ENCODE measurements at places on chromosomes 12 and 14.
A peak's percentile ranks its signal among the peaks of the same experiment; 100 is the strongest.

GRCh38 chr14:53695692-53696214 lies 260.9 kb downstream of the BMP4 start:
- DNase-seq: no peak

- peak; percentile 35 for DNase-seq
Observed at GRCh38 chr14:99698642-99699041, 14.5 kb downstream of the CYP46A1 start.

DNA sequence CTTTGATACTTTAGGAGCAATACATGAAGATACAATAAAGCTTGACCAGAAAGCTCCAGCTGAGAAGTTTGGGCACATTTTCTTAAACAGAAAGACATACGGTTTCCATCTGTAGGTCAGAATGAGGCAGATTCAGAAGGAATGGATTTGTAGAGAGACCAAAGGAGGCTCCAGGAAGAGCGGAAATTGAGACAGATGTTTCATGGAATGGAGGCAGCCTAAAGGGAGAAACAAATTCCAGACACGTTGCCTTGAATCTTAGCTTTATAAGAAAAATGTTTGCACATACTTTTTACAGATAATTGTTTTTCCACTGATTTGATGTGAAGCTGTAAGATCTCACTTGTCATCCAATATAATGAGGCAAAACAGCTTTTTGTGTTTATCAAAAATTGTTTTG lies 24.8 kb downstream of the EPYC start:
- peak; percentile 53 for DNase-seq

DNA sequence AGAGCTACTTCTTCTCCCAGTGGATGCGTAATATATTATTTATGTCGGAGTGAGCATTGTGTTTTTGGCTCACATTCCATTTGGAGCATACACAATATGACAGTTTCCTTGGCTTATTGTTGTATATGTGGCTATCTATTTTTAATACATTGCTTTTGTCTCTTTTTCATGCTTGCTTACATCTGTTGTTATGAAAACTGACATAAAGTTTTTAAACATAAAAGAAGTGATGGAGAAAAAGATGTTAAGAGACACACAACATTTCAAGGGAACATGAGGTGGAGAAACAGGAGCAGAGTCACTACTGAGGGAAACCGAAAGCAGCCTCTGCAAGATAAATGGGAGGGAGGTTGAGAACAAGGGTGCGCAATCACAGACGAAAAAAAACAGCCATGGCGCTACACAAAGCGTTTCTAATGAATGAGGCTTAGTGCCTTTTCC lies 228.4 kb upstream of the NPAS3 start:
- DNase-seq: peak; percentile 25

- no peak for DNase-seq
Observed at GRCh38 chr12:77788231-77789168, 42.2 kb upstream of the NAV3 start.

- DNase-seq: no peak
Observed at GRCh38 chr14:83707056-83707455, 1822.9 kb upstream of the FLRT2 start.

- DNase-seq: peak; percentile 66
Observed at GRCh38 chr14:91636604-91637003, 95.3 kb downstream of the CATSPERB start.

GRCh38 chr12:131893605-131894312 lies 663 bp upstream of the ULK1 start:
- no peak for DNase-seq

GRCh38 chr12:1878214-1878613 lies 40.2 kb downstream of the CACNA2D4 start:
- DNase-seq: no peak

- no peak for DNase-seq
Observed at GRCh38 chr12:5051913-5052312, 8.2 kb downstream of the KCNA5 start.

DNA sequence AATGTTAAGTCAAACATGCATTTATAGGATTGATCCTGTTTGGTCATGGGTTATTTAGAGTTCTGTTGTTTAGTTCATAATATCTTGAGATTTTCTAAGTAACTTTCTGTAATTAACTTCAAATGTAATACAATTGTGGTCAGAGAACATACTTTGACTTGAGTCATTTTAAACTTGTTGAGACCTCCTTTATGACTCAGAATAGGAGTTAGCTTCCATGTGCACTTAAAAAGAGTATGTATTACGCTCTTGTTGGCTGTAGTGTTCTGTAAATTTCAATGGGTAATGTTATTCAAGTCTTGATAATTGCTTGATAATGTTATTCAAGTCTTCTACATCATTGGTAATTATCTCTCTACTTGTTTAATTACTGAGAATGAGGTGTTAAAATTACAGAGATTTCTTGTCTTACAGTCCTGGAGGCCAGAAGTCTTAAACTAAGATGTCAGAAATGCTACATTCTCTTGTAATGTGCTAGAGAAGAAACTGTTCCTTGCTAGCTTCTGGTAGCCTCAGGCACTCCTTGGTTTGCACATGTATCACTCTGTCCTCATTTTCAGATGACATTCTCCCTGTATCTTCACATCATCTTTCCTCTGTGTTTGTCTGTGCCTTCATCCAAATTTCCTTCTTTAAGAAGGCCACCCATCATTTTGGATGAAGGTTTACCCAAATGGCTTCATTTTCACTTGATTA lies 197.3 kb downstream of the TMTC3 start:
- peak; percentile 92 for DNase-seq

GRCh38 chr12:13181375-13182070 lies 15.0 kb upstream of the EMP1 start:
- no peak for DNase-seq

- DNase-seq: no peak
Observed at GRCh38 chr12:41739066-41739465, 405.6 kb downstream of the GXYLT1 start.

GRCh38 chr12:29427964-29428363 lies 47.0 kb upstream of the ERGIC2 start:
- DNase-seq: no peak

- no peak for DNase-seq
Observed at GRCh38 chr14:24094841-24095270, 745 bp downstream of the PCK2 start.
